ENCODE measurements at places on chromosomes 12 and 14. TPM values are rescaled to one million over a fixed set of nuclear protein-coding genes. Genes with fewer than 3 reads are reported as not detected.

Gene C1S
- total RNA-seq = 44.8 TPM

Gene LALBA
- not detected for total RNA-seq

Gene RERG
- total RNA-seq = 0.20 TPM

Gene ANKRD33
- total RNA-seq = not detected

Gene ADGRD1
- 0.45 TPM for total RNA-seq

Gene RNASE3
- total RNA-seq = not detected

Gene ADSS1
- 6.4 TPM for total RNA-seq

Gene LMO3
- total RNA-seq = not detected

Gene FAM234B
- total RNA-seq = 3.8 TPM

Gene CELA1
- not detected for total RNA-seq

Gene KCNC2
- not detected for total RNA-seq

Gene GZMH
- total RNA-seq = not detected

Gene OR6C2
- not detected for total RNA-seq

Gene RNFT2
- total RNA-seq = 2.1 TPM

Gene ERBB3
- 1.4 TPM for total RNA-seq

Gene SDR39U1
- total RNA-seq = 46.3 TPM

Gene SMCO2
- total RNA-seq = 0.12 TPM

Gene LYZ
- total RNA-seq = 0.45 TPM

Gene CLECL1
- not detected for total RNA-seq

Gene PTPN21
- total RNA-seq = 6.4 TPM

Gene TOGARAM1
- total RNA-seq = 9.9 TPM

Gene HECTD1
- total RNA-seq = 79.5 TPM

Gene EID3
- total RNA-seq = 7.3 TPM

Gene CD163
- total RNA-seq = 0.15 TPM

Gene RPGRIP1
- total RNA-seq = 0.20 TPM

Gene SLC2A14
- total RNA-seq = not detected

Gene NPC2
- 238 TPM for total RNA-seq

Gene HOXC13
- total RNA-seq = 16.4 TPM

Gene CLEC4C
- total RNA-seq = not detected

Gene SLC5A8
- total RNA-seq = not detected

Gene PKP2
- 6.1 TPM for total RNA-seq

Gene STAB2
- not detected for total RNA-seq

Gene PCED1B
- 24.1 TPM for total RNA-seq
